COR-L47 (cell line): ENCODE measurements at places on chromosomes 2 and 18.
A peak's percentile ranks its signal among the peaks of the same experiment; 100 is the strongest.

DNA sequence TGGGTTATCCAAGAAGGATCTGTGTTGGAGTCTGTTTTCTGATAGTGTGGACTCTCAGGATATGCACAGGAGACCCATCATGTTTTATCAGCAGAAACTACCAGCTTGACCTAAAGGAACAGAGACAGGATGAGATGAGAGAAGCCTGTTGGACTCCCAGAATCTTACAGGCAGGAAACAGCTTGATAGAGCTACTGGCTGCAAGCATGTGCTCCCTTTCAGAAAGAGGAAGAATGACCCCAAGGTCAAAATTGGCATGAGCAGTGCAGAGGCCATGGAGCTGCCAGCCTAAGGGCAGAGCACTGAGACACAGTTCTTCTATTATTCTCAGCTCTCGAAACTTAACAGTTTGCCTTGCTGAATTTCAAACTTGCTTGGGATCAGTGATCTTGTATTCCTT is 135.2 kb upstream of the NFATC1 start:
- DNase-seq, result no peak

- DNase-seq, result no peak
Observed at GRCh38 chr18:24190590-24190989, 51.7 kb downstream of the CABYR start.

- no peak for DNase-seq
Observed at GRCh38 chr2:26578113-26578458, 63.1 kb downstream of the CIB4 start.

DNA sequence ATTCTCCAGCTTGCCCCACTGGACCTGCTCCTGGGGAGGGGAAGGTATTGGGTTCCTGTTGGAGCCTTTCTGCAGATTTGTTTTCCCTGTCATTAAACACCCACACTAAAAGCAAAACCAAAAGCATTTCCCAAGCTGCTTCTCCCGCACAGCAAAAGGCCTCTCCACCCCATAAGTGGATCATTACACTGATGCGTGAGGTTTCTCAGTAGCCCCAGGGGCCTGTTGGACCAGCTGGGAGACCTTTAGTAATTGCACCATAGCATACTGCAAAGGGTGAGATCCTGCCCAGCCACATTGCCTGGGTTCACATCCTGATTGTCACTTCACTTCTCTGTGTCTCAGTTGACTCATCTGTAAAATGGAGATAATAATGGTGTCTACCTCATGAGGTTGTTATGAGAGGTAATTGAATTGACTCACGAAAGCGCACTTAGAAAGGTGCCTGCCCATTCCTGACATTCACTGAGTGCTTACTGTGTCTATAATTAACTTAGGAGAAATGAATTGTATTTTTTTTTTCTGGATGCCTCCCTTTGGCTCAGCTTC is 43.9 kb downstream of the TOGARAM2 start:
- peak; percentile 38 for DNase-seq

GRCh38 chr2:133801946-133802345 is 233.7 kb upstream of the NCKAP5 start:
- no peak for DNase-seq

- DNase-seq, result no peak
Observed at GRCh38 chr2:52113338-52113737, 1081.4 kb upstream of the NRXN1 start.
